ENCODE measurements at places on chromosomes 1 and 21. TPM values are rescaled to one million over a fixed set of nuclear protein-coding genes. Genes with fewer than 3 reads are reported as not detected.

ADGRL4 gene
- 6.9 TPM for total RNA-seq

ADORA1 gene
- total RNA-seq, result 2.0 TPM

LRRIQ3 gene
- total RNA-seq, result 0.83 TPM

COL6A1 gene
- 1,502 TPM for total RNA-seq
